Stimulated activated CD4-positive, alpha-beta T cell treated with anti-CD3 and anti-CD28 coated beads, Interleukin-4, amount 100 ng/mL, for 1 hour (primary cell): ENCODE measurements at places on chromosomes 11 and 22.

- DNase-seq = no peak
These were observed 1.1 kb upstream of the NELL1 start for GRCh38 chr11:20668131-20668809.

DNA sequence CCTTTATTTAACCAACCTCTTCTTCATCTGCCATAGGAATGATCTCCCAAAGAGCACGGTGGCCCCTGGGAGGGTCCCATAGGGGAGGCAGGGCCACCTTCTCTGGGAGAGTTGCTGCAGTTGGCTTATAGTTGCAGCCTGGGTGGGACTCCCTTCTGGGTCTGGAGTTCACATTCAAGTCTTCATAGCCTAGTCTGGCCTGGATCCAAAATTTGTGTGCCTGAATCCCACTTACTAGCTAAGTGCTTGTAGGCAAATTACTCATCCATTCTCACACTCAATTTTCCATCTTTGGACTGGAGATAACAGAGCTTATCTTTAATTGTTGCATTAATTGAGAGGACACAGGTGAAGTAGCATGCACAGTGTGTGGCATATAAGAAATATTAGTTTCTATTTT, 163.6 kb downstream of the GRIK4 start:
- DNase-seq = no peak

GRCh38 chr11:130603335-130603906, 155.0 kb downstream of the ADAMTS15 start:
- no peak for DNase-seq

- DNase-seq = no peak
These were observed 55.0 kb downstream of the BRD1 start for GRCh38 chr22:49772692-49773091.

- DNase-seq = no peak
These were observed 12.4 kb downstream of the NRXN2 start for GRCh38 chr11:64710418-64711137.

DNA sequence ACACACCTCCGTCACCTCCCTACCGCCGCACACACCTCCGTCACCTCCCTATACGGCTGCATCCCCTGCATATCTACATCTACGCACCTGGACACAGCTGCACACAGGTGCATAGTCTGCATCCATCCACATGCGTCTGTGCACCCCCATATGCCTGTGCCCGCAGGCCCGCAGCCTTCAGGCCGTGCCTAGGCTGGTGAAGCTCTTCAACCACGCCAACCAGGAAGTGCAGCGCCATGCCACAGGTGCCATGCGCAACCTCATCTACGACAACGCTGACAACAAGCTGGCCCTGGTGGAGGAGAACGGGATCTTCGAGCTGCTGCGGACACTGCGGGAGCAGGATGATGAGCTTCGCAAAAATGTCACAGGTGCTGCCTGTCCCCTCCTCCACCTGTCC, 4.8 kb downstream of the PKP3 start:
- DNase-seq = no peak

- no peak for DNase-seq
These were observed 574.3 kb downstream of the NTM start for GRCh38 chr11:131944736-131945135.

DNA sequence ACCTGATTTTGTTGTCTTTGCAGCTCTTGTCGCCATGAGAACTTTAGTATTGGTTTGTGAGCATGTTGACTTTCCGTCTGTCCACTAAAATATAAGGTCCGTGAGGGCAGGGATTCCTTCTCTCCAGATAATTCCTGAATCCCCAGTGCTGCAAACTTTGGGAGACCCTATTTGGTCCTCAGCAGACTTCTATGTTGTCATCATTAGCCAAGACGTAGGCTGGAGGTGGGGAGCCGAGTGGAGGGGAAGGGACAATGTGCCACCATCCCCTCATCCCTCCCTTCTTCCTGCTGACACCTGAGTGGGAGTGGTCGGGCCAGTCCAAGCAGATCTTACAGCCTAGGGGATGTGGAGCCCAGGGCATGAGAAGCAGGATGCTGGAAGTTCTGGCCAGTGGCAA, 690.6 kb downstream of the TBC1D22A start:
- DNase-seq = no peak

- no peak for DNase-seq
These were observed 1529.8 kb downstream of the FAM181B start for GRCh38 chr11:81203876-81204275.

DNA sequence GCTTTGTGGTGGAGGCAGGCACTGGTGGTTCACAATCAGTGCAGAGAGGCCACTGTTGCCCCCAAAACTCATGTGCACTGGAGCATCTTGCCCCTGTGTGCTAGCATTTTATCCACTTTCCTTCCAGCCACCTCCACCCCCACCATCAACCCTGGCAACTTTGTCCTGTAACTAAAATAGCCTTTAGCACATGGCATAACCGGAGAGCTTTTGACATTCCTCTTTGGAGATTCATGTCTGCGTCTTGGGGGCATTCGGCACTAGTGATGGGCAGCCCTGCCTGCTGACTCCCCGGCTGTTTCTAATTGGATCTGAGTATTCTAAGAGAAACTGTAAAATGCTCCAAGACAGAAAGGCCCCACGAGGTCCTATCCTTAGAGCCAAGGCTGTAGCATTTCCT, 15.8 kb downstream of the SHISA8 start:
- DNase-seq = no peak

DNA sequence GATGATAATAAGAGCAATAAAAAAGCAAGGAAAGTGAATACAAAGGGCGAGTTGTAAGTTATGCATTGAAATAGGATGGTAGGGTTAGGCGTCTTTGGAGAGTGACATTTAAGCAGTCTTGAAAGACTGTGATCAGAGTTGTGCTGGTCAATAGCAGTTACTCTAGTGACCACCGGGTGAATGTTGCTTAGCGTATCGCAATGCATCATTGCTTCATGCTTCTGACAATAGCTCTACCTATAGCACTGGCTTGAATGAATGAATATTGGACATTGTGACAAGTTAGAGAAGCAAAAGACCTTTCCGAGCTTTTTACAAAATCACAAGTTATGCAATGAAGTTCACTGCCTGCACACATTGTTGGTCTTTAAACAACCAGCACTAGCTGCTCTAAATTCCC, 7.7 kb upstream of the OR8B12 start:
- DNase-seq = no peak

GRCh38 chr22:29163808-29164207, 41.9 kb upstream of the EMID1 start:
- no peak for DNase-seq

GRCh38 chr22:38176170-38176741, 5.4 kb downstream of the PLA2G6 start:
- DNase-seq = no peak

DNA sequence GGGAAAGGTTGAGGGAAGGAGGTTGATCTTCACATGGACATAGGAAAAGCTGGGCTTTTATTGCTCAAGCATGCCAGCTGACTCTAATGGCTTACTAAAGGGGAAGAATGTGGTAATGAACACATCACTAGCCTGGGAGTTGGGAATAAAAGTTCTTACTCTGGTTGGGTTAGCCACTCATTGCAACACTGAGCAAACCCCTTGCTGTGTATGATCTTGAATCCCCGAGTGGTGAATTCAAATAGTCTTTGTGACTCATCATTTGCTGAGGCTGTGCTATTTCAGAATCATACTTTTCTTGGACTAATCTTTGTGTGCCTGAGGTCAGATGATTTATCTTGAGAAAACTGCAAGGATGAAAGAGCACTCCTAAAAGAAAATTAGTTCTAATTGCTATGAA, 304.1 kb upstream of the ANO5 start:
- no peak for DNase-seq

DNA sequence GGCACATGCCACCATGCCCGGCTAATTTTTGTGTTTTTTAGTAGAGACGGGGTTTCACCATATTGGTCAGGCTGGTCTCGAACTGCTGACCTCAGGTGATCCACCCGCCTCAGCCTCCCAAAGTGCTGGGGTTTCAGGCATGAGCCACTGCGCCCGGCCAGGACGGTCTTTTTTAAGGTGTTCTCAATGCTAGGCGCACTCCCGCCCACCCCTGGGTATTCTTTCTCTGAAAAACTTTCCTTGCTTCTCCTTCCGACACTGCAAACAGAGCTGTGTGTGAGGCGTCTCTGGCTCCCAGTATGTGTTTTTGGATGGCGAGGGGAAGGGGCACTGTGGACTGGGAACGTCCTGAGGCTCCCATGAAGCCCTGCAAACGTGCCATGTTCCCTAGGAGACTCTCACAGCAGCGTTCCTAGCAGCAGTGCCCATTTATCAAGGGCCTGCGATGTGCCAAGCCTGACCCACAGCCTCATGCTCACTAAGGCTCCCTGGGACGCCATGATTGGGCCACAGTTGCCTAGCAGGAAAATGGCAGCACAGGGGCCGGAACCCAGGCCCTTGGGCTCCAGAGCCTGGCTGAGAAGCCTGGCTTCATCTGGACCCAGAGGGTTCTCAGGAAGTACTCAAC, 2.4 kb upstream of the RASL10A start:
- DNase-seq = no peak

GRCh38 chr22:46795845-46796565, 33.6 kb downstream of the TBC1D22A start:
- DNase-seq = no peak

GRCh38 chr22:32644252-32645100, 157.0 kb upstream of the TIMP3 start:
- DNase-seq = peak; percentile 34

DNA sequence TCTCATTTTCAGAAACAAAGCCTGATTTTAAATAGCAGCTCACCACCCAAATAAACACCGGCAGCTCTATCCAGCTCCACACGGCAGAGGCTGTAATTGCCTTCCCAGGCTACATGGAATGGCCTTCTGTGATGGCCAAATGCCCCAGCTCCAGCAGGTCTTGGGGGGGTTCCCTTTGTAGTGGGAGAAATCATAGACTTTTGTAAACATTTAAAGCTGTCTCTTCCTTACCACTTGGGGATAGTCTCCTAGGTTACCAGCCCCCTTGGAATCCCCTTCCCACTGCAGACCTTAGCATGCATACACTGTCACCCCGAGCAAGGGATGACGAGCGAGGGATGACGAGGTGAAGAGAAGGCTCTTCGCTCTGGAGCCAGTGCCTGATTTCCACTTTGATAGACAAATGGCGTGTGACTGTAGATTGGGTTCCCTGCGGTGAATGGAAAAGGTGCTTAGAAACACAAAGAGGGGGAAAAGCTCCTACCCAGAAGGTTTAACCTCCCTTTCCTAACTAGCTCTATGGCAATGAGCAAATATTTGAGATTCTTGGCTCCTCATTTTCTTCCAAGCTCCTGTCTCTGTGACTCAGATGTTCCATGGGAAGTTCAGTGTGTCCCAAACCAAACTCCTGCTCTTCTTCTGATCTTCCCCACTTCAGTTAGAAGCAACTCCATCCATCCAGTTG, 108.0 kb upstream of the CADM1 start:
- no peak for DNase-seq

DNA sequence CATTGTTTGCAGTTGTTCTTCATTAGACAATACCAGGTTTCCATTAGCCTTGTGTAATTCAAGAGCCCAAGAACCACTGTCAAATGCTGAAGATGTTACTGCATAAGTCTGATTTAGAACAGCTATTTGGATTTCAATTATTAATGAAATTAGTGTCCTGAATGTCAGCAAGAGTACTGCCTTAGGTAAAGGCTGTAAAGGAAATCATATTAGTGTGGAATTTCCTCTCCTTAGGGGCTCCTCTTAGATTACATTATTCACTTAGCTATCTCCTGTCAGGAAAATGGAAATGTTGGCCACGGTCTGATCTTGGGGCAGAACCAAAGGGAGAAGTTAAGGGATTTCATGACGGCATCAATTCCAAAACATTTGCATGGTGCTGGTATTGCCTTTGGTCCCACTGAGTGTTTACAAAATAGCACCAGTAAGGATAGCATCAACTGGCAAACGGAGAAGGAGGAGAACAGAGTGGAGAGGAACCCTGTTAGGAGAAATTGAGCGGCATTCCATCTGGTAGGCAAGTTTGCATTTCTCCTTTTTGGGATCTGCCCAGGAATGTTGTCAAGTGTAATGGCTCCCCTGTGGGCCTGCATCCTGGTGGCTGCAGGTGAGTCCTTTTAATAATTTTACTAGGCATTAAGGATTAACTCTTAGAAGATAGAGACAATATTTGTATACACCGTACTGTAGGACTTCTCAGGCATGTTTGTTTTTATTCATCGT, at the start of gene HTR3B:
Gene HTR3B (plus strand): TSS at position 418 of the 723 bp plus-strand sequence. CDS start 138 bp downstream, at position 556.
- no peak for DNase-seq

DNA sequence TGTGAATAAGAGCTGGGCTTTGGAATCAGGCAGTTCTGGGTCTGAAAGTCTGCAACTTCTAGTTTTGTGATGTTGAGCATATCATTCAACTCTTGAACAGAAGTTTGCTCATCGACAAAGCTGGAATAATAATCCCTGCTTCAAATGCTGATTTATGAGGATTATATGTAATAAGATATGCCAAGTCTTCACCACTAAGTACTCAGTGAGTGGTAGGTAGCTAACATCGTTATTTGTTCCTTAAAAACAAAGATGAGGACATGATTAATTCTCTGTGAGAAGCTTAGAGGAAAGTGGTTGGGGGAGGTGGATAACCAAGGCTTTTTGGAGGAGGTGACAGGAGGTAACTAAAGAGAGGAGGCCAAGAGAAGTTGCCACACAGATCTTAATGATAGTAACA, 96.5 kb downstream of the ME3 start:
- no peak for DNase-seq

- DNase-seq = no peak
These were observed 416.3 kb downstream of the SHANK2 start for GRCh38 chr11:70836071-70836470.

GRCh38 chr11:116466801-116467200, 306.0 kb downstream of the BUD13 start:
- no peak for DNase-seq

GRCh38 chr11:115362997-115363396, 141.2 kb downstream of the CADM1 start:
- no peak for DNase-seq

GRCh38 chr11:76237914-76238313, 31.6 kb upstream of the WNT11 start:
- DNase-seq = no peak

DNA sequence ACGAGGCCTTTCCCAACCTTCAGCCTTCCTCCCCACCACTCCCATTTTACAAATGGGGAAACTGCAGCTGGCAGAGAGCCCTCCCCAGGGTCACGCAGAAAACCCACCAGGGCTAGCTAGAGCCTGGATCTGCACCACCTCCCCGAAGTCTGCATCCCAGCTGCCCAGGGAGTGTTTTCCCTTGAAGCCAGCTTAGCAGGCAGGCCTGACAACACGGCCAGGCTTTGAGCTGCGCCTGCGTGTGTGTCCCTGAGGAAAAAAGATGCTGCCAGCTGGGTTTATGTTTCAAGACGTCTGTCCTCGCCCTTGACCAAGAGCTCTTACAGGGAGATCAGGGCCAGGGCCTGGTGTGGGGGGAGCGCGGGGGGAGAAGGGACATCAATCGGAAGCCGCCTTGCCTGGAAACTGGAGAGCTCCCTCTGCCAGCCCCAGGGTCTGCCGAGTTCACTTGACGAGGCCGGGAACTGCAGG, 20.3 kb downstream of the WNT11 start:
- no peak for DNase-seq
